Cortex of kidney (tissue), 1 donor: ENCODE measurements at places on chromosomes 7 and 10.

DNA sequence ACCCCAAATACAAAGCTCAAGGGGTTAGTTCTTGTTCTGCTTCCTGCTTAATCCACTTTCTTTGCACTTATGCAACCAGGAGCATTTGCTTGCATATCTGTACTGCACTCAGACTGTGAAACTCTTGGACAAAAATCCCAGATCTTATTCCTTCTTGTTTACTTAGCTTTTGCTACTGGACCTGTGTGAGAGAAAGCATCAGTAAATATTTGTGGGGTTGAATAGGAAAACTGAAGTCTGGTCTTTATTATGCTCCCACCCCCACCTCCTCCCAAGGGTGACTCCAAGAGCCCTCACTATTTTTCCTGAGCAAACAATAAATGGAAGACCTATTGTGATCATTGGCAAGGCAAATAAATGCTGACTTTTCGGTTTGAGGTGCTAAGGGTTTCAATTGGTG is 57.1 kb upstream of the VSTM2A start:
- no peak for DNase-seq

DNA sequence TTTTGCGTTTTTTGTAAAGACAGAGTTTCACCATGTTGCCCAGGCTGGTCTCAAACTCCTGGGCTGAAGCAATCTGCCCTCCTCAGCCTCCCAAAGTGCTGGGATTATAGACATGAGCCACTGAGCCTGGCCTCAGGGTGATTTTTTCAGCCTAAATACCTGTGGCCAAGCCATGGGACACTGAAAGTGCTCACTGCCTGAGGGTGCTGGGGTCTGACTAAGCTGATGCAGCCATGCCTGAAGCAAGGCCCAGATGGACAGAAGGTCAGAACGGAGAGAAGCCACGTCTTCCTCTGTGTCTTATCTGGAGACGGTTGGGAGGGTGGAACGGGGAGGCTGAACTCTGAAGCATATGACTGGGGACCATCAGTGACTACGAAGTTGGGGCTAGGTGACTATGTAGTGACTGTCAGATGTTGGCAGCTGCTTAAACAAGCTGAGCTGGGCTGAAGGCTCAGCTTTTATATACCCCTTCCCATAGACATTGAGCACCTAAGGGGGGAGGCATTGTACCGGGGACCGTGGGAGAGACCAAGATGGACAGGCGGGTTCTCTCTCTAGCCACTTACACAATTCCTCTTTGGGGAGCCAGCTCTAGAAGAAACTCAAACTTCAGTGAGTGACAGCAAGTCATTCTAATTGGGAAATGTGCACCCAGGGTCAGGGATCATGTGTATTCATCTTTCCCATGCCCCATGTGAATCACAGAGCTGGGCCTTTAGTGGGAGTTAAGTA is 73.3 kb upstream of the HABP2 start:
- no peak for DNase-seq

- DNase-seq = no peak
Measured at GRCh38 chr7:55545496-55545895, 26.8 kb downstream of the VOPP1 start.

GRCh38 chr7:5997210-5997808 is 11.5 kb downstream of the PMS2 start:
- DNase-seq = no peak

DNA sequence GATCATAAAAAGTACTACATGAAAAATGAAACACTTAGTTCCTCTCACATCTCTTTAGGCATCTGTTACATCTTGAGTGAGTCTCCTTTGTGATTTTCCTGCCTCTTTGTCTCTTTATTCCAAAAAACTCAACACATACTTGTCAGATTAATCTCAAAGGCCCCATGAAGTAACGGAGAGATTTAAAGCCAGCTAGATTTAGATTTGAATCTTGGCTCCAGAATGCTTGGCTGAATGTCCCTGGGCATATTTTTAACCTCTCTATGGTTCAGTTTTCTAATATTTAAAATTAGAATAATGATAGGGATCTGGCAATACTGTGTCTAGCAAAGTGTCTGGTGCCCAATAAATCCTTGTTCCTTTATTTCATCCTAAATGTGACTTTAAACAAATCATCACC is 140.0 kb downstream of the DGKB start:
- DNase-seq = no peak

GRCh38 chr7:122100021-122100420 is 44.0 kb downstream of the AASS start:
- no peak for DNase-seq

- DNase-seq = no peak
Measured at GRCh38 chr7:27199849-27200760, at the start of gene HOXA13. HOXA13 (minus strand) TSS chr7:27200091; CDS start chr7:27200077, 14 bp downstream.

GRCh38 chr7:115662120-115662519 is 368.4 kb downstream of the TFEC start:
- no peak for DNase-seq

DNA sequence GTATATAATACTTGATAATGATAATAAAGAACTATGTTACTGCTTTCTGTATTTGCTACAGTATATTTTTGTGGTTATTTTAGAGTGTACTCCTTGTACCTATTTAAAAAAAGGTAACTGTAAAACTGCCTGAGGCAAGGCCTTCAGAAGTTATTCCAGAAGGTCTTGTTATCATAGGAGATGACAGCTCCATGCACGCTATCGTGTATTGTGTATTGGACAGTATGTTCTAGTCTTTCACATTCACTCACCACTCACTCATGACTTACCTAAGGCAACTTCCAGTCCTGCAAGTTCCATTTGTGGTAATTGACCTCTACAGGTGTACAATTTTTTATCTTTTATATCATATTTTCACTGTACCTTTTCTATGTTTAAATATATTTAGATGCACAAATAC is 100.7 kb downstream of the ARL4A start:
- DNase-seq = no peak

DNA sequence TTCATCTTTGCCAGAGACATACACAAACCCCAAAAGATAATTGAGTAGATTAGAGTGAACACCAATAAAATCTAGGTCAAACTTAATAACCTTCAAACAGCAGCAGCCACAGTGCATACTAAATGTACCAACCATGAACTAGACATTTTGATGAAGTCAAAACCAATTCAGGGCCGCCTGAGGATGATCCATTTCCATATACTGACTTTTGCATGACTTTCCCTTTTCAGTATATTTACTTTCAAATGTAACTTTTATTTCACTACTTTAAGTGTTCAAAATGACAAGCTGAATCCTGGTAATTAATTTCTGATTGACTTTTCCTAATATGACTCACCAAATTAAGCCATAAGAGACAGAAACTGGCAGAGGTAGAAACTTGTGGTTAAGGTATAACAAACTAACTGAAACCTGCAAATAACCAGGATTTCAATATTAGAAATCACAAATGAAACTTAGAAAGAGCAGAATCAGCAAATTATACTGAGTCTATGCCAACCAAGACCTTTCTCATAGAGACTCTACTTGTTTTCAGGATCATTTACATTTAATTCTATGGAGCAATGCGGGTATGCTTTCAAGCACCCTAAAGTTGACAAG is 171.9 kb upstream of the LRRN3 start:
- no peak for DNase-seq

- no peak for DNase-seq
Measured at GRCh38 chr10:131638880-131639278, 261.9 kb upstream of the PPP2R2D start.

- DNase-seq = no peak
Measured at GRCh38 chr10:89224739-89225443, 17.8 kb upstream of the CH25H start.

- no peak for DNase-seq
Measured at GRCh38 chr10:78706256-78706655, 362.5 kb upstream of the ZMIZ1 start.

- no peak for DNase-seq
Measured at GRCh38 chr10:91556691-91557566, 75.9 kb downstream of the PPP1R3C start.

DNA sequence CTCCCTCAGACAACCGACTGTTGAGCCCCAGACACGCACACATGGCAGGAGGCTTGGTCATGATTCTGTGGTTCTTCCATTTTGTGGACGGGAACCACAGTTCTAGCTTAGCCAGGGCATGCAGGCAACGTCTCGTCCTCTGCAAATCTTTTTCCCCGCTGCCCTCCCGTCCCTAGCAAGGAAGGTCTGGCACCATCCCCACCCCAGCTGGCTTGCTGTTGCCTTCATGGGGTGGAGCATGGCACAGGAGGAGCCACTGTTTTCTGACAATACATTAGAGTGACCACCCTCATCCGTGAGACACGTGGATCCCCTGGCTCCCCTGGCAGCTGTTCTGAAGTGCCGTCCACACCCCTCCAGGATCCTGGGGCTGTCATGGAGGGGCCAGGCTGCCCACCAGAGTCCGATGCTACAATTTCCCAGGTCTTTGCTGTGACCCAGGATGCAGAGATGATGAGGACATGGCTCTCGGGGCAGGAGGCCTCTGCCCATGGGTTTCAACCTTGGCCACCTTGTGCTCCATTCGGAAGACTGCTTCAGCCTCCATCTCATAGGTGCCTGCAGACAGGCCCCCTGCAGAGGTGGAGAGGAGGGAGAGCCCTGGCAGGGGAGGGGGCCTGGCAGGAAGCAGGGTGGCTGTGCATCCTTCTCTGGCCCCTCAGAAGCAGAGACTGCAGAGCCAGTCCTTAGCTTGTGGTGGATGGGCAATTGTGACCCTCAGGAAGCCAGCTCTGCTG is 233.6 kb downstream of the GLRX3 start:
- DNase-seq = no peak

GRCh38 chr10:44161184-44161583 is 223.7 kb downstream of the CXCL12 start:
- no peak for DNase-seq

DNA sequence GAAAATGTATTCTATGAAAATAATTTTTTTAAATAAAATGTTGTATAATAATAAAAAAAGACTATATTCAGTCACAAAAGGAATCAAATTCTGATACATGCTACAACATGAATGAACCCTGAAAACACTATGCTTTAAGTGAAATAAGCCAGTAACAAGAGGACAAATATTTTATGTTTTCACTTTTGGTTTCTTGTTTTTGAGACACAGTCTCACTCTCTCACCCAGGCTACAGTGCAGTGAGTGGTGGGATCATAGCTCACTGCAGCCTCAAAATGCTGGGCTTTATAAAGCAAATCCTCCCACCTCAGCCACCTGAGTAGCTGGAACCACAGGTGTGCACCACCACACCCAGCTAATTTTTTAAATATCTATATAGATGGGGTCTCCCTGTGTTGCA is 64.2 kb downstream of the CNOT4 start:
- DNase-seq = no peak

DNA sequence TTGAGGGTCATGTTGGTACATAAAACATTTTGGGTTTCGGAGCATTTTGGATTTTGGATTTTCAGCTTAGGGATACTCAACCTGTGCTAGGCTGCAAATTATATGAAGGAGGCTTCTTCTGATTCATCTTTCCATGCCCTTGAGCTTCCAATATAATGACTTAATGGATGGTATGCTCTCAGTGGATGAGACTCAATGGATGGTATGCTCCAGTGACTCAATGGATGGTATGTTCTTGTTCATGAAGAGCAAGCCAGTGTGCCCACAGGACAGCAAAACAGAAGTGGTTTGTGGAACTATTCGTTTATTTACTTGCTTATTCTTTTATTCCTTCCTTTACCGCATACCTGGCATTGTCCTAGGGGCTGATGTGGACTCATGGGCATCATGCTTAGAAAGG is 969.6 kb downstream of the LRMDA start:
- DNase-seq = no peak

- no peak for DNase-seq
Measured at GRCh38 chr7:156282816-156283215, 357.8 kb upstream of the RNF32 start.

DNA sequence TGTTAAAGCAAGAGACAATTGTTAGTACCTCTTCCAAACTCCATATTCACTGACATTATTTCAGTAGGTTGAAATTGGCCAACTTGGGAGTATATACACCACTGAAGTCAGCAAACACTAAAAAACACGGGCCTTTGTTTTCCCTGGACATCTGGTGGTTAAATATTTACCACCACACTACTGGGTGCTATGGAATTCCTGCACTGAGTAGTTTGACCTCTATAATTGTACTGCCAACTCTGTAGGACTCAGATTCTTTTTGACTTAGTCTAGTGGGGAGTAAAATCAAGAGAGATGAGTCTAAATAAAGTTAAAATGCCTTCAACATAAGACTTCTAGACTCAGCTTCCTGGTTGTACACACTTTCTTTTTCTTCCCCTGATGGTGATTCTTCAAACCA is 41.3 kb upstream of the TES start:
- no peak for DNase-seq

DNA sequence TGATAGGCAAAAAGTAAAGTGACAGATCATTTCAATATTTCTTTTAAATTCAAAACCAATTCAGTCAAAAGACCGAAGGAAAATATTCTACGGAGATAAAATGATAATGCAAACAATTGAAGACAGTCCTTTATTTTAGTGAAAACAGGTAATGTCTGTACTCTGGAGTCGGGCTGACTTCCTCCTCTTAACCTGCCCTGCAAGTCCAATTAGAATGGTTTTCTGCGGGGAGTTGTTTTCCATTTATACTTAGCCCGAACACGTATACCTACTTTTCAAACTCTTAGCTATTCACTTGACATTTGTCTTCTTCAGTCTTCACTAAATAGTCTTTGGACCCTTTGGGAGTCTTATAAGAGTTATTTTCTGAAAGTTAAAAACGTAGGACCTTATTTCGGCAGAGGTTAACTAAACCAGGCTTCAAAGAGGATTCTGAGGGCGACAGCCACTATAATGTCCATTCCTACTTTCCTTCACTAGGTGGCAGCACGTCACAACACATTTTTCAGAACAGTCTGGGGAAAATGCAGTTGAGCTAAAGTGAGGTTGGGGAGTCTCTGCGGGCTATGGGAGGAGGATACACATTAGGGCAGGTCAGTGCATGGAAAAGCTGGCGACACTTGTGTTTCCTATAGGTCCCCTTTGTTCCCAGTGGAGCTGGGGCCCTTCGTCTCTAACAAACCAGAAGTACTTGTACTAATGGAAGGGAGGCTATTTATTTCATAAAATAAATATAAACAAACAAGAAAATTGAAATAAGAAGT is 472.0 kb downstream of the KCNMA1 start:
- no peak for DNase-seq

DNA sequence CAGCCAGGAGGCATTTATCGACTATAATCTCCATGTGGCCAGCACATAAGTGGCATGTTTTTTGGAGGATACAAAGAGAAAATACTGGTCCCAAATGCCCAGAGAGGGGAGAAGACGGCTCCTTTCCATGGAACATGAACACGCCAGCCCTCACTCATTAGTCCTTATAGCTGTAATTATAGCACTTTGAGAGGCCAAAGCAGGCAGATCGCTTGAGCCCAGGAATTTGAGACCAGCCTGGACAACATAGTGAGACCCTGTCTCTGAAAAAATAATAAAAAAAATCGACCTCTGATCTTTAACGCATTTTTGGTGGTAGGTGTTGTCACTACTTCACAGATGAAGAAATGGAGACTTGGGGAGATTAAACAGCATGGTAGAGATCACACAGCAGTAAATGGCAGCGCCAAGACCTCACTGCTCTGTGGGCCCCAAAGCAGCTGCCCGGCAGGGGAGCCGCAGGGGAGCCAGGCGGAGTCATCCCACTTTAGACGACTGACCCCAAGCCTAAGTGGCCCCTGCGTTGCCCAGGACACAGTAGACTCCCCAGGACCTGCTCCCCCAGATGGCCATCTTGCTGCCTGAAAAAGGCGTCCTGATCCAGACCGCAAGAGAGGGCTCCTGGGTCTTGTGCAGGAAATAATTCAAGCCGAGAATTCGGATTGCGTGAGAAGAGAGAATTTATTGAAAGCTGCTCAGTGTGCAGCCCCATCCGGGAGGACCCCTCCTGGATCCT is 21.2 kb upstream of the PRKAG2 start:
- DNase-seq = no peak
